ENCODE measurements at places on chromosomes 13 and 19. TPM values are rescaled to one million over a fixed set of nuclear protein-coding genes. Genes with fewer than 3 reads are reported as not detected.

OVOL3 gene
- not detected for total RNA-seq

PTGER1 gene
- 0.43 TPM for total RNA-seq

B3GNT3 gene
- 9.1 TPM for total RNA-seq

ZNF230 gene
- 3.6 TPM for total RNA-seq

ZGLP1 gene
- total RNA-seq: 0.34 TPM

Measured in nasal cavity respiratory epithelium epithelial cell of viscerocranial mucosa (primary cell).